ENCODE measurements at places on chromosomes 3 and 15.
A peak's percentile ranks its signal among the peaks of the same experiment; 100 is the strongest.

DNA sequence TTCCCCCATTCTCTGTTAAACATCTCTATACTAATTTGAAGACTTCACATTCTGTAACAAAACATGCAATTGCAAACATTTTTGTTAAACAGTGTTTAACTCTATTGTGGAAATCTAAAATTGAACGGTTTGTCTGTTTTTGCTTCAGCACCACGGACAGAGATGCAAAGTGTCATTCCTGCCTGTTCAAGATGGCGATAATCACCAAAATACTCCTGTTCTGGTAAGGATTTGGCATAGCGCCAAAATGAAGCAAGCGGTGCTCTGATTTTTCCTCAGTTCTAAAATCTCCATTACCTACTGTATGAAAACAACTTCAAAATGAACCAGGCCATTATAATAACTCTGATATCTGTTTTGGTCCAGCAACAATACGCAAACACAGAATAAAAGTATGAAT lies 129.7 kb upstream of the TUSC7 start:
- no peak for DNase-seq

DNA sequence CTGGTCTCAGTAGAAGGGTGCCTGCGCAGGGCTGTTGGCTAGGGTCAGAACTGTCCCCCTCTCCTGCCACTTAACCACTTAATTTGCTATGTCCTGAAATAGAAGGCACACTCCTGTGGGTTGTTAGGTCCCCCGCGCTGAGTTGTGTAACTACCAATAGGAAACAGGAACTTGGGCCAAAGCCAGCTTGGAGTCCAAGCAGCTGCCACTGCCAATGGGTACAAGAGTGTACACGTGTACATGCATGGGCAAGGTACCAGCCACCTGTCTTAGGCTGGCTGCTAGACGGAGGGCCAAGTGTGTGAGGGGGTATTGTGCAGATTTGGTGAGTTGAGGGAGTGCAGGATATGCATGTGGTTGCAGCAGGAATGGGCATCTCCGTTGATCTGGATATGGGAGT lies 29.7 kb upstream of the POLG start:
- DNase-seq: no peak

DNA sequence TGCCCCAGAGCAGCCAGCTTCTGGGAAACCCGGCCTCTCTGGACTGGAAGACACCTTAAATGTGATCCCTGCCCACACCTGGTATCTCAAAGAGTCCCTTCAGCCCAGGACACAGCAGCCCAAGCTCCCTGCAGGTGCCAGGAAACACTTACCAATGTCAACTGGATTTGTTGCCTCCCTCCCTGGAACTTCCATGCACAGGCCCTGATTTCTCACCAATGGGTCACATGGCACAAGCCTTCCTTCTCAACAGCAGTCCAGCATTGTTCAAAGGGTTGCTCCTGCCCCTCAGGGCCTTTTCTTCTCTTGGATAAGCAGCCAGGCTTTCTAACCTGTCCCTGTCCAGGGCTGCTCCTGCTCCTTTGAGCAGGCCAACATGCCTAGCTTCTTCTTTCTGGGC lies 31.6 kb downstream of the ANP32A start:
- no peak for DNase-seq

DNA sequence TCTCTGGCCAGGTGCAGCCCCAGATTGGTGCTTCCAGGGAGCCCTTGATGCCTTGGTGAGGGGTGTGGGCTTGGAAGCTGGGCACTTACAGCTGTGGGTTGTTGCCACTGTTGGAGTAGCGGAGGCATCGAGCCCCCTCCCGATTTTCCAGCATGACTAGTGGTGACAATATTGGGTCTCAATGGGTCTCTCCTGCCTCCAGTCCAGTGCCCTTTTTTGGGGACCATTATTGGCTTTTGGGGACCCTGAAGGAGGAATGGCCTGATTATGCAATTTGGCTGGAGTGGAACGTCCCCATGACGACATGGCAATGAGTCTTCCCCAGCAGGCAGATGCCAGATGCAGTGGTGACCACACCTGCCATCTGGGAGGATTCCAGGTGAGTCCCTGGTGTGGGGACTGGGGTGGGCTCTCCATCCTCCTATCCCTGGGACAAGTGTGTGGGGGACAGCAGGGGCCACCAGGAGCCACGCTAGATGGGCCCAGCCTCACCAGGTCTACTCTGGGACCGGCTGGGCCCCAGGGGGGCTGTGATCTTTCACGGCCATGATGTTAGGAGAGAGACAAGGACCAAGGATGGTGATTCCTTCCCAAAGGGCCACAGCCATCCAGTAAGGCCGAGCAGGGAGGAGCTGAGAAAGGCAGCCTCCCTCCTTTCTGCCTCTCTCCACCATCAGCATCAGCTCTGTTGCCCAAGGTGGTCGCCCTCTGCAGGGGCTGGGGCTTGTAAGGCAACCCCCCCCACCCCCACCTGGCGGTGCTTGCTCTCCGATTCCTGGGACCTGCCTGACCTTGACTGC lies 196.8 kb downstream of the GOLGA6L6 start:
- DNase-seq: peak; percentile 66

DNA sequence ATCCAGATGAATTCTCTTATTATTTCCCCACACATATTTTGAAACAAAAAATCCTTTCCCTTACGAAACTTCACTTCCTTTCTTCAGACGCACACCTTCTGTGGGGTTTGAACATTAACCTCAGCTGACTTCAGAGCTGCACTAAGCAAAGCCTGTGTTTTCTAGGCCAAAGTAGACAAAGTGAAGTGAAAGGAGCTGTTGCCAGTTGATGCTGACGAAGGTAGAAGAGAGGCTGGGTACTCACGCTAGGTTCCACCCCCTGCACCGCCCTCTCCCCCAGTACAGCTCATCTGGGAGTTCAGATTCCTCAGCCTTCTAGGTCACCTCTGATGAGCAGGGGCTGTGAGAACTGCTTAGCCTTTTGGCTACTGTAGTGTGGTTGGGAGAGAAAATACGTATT lies 24.1 kb downstream of the DUT start:
- DNase-seq: no peak

GRCh38 chr15:94174399-94174802 lies 57.0 kb upstream of the MCTP2 start:
- DNase-seq: no peak

GRCh38 chr3:36891701-36892160 lies 53.1 kb downstream of the TRANK1 start:
- no peak for DNase-seq

DNA sequence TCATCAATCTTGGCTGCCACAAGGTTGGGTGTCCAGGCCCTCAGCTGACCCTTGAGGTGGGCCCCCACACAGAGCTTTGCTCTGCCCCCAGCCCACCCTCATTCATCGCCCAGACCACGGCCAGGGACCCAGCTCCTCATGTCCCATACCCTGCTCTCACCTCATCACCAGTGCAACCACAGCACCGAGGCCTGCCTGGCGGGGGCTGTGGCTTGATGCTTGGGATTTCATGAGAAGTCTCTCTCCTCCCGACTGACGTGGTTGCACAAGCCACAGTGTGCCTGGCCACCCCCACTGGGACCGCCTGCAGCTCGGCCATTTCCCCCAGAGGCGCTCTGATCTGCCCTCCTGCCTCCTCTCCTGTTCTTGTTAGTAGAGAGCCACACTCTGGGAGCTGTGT lies 45.4 kb upstream of the MTMR10 start:
- no peak for DNase-seq

GRCh38 chr3:11400213-11400612 lies 128.0 kb downstream of the ATG7 start:
- no peak for DNase-seq

GRCh38 chr15:79520654-79521053 lies 88.5 kb downstream of the MINAR1 start:
- no peak for DNase-seq

- peak; percentile 88 for DNase-seq
These were observed at the start of gene CSK for GRCh38 chr15:74781431-74782258. Gene CSK (plus strand): TSS chr15:74782080. CDS start chr15:74798298, 16,218 bp downstream.

- no peak for DNase-seq
These were observed 16.3 kb downstream of the ISG20 start for GRCh38 chr15:88655103-88655553.

- DNase-seq: peak; percentile 74
These were observed 39.5 kb upstream of the TPRG1 start for GRCh38 chr3:189132231-189132671.

DNA sequence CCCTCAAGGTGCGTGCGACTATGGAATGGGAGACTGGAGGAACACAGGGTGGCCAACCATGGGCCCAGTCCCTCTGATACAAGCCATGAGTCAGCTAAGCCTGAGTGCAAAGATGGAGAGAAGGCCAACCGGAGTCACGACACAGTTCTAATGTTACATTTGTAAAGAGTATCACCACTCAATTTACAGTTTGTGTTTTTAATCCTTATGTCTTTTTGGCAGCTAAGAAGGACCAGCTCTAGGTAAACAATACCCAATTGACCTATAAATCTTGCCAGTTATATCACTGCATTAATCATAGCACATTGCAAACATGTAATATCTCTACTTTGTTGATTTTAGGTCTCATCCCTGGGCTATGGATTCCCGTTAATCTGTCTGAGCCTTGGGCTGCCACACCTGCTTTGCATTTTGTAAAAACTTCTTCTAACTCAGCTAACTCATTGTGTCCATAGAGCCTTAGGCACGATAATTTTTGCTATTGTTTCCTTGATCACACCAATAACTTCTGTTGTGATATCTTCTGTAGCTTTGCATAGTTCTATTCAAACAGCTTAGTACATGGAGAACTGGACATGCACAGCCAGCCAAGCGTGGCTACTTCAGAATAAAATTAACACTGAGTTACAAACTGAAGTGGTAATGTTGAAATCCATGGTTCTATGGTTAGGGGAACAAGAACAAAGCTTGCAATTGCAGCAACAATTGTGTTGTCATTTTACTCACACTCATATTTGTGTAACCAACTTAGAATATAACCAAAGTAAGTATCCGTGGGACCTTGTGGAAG lies 50.3 kb downstream of the LSM3 start:
- no peak for DNase-seq

DNA sequence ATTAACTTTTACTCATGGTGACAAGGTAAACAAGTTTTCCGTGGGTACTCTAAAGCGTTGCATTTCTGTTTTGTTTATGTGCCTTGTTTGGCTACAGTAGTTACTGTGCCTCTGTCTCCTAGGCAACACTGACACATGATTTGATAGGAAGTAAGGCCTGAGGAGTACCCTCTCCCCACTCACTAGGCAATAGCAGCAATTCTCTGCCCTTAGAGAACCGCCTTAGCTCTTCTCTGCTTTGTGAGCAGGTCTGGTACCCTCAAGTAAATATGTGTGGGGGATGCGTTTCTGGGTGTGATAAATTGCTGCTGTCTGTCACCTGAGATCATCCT lies at the start of gene IL5RA:
TSS of gene IL5RA (minus strand) at position 76 of the 332 bp plus-strand sequence. CDS start 5,390 bp downstream, outside the sequence.
- no peak for DNase-seq

- no peak for DNase-seq
These were observed 120.4 kb upstream of the MEF2A start for GRCh38 chr15:99445272-99445850.

- DNase-seq: no peak
These were observed 200.4 kb upstream of the ADAMTS9 start for GRCh38 chr3:64888165-64888564.

DNA sequence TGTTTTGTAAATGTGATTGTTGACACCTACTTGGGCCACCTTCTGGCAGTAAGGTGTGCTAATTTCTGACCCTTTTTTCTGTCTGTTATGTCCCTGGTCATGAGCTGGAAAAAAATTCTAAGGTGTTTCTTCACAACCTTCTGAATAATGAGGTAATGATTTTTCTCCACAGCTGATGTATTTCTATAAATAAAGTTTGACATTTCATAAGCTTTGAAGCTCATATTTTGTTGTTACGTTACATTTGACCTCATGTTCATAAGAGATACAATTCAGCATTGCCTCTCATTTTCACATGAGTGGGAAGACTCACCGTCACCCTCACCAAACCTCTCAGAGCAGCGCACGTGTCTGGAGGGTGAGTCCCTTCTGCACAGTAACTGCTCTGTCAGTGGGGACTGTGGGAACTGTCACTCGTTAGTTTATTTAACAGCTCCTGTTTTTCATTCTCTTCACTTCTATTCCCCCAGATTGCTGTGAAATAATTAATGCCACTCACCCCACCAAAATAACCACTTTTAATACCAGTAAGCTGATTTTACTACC lies 140.9 kb downstream of the PLCL2 start:
- DNase-seq: no peak

DNA sequence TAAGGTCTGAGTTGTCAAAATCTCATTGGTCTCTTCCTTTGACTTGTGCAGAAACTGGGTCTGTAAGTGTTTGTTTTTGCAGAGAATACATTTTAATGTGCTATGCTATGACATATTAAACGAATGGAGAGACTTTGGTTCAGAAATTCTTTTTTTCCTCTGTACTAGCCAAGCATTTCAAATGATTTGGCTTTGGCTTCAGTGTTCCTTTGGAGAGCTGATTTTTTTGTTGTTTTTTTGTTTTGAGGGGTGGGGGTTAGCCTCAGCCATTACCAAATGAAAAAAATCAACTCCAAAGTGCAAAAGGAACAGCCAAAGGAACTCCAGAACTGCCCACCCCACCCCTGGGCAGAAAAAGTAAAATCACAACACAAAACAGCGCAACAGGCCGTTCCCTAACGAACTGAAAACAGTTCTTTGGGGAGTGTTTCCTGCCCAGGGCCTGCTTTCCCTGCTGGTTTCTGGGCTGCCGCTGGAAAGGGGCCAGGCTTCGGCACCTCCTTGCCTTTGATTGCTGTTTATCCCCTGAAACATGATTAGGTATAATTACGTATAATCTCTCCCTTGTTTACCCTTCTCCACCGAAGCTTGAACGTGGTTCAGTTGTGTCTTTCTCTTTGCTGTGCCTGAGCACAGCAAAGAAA lies 57.6 kb upstream of the NEO1 start:
- DNase-seq: no peak

DNA sequence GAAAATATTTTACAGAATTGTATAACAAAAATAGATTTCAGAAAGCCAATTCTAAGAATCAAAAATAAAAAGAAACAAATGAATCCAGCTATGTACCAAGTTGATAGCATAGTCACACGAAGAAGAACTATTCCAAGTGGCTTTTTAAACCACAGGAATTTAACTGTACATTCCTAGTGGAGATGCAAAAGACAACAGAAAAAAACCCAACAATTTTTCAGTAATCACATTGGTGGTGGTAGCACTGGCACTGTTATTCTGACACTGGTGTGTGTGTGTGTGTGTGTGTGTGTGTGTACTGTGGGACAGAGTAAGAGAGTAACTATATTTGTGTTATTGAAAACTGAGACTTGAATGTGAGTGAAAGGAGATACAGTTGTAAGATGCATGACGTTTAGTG lies 9.1 kb downstream of the BFSP2 start:
- DNase-seq: no peak

DNA sequence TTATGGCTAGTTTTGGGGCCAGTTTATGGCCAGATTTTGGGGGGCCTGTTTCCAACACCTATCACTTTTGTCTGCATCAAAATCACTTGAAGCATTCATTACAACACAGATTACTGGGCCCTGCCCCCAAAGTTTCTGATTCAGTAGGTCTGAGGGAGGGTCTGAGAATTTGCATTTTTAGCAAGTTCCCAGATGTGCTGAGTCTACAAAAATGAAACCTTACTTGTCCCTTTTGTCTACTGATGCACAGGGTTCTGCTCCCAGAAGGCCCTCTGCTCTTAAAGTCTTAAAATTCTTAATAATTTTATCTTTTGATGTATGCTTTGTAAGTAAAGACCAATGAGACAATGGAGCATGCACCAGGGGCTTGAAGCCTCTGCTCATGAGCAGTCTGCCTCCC lies 146.0 kb downstream of the POLQ start:
- no peak for DNase-seq

GRCh38 chr3:101867511-101867910 lies 18.2 kb downstream of the NFKBIZ start:
- no peak for DNase-seq

- no peak for DNase-seq
These were observed 151.4 kb downstream of the RAP2B start for GRCh38 chr3:153313302-153313965.

Measured in Right ventricle myocardium inferior (tissue), 1 donor.